ENCODE measurements at places on chromosomes 7 and 10.

GRCh38 chr10:73628405-73628804 is 12.9 kb downstream of the MYOZ1 start:
- no peak for DNase-seq

DNA sequence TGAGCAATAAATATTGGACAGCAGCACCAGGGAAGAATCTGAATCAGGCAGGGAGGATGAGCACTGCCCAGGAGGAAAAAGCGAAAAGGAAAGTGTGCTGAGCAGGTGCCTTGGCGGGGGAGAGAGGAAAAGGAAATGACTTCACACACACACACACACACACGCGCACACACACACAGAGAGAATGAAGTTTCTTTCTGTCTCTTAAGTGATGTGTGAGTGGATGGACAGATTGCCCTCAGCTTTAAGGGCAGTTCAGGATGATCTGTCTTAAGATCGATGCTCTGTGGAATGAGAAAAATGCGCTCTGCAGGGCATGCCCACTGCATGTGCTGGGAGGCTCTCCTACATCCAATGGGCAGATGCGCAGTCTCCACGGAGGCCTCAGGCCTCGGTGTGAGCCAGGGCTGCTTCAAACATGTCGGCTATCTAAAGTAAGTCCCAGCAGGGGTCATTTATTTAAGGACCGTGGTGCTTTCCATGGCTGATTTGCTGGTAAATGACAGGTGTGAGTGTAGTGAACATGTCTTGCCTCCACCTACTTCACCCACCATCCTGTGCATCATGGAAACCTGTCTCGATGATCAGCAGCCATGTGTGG is 2.5 kb upstream of the ACBD5 start:
- DNase-seq, result peak; percentile 65

DNA sequence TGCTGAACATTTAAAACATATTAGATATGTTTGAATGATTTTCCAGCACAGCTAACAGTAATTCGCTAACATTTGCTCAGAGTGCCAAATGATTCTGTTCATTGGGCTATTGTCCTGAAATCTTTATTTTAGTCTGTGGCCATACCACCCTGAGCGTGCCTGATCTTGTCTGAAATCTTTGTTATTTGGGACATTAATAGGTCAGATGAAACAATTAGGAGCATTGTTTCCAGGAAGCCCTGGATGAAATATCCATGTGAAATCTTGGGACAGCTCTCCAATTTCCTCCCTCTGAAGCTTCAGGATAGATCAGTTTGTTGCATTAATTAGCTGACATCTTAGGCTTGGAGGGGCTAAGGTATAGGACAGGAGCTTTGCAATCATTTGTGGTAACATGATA is 512.0 kb downstream of the KIF20B start:
- no peak for DNase-seq

DNA sequence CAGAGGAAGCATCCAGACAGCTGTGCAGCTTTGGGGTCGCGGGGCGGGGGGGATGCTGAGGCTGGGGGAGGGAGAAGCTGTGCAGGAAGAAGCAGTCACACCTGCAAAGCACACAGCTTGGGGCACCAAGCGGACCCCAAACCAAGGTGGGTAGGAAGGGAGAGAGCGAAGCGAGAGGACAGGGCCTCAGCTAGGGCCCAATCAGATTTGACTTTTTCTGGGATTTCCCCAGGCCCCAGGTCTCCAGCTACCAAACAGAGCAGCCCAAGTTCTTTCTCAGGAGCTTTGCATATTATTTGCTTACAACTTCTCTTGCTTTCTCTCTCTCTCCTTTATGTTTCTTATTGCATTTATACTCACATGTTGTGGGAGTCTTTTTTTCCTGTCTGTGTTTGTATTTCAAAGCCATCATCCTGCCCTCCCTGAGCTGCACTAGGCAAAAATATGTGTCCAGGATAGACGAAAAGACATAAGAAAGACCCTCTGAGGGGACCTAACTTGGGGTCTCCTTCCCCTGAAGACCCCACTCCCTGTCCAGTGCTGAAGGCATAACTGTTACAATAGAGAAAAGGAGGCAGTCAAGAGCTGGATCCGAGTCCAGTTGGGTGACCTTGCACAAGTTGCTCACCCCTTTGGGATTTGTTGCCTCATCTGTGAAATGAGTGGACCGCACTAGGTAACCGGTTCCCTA is 50.6 kb upstream of the SMNDC1 start:
- no peak for DNase-seq

- no peak for DNase-seq
Observed at GRCh38 chr7:113000316-113001020, 86.2 kb downstream of the GPR85 start.

GRCh38 chr7:2307690-2308107 is 6.5 kb downstream of the SNX8 start:
- no peak for DNase-seq

DNA sequence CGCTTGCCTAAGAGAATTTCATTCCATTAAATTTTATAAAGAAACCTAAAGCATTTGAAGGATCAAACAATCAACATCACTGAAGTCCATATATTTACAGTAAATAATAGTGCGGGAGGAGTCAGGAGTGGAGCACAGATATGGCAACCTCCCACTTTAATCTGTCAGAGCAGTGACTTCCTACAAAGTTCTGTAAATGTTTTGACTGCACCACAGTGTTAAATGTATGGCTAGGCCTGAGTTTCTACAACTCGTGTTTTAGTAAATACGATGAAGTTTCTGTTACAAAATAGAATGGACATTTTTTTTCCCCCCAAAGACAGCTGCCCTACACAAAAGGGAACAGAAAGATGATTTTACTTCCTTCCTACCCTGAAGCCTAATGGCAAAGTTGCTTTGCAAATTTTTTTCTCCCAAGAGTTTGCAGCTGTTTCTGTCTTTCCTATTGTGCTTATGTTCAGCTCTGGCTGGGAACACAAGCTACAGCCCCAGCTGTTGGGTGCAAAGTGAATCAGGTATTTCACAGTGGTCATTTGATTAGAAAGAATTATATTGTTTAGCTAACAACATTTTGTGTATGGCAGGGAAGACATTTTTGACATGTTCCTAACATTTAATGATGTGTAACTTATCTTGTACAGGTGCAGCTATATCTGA is 62.1 kb downstream of the MET start:
- no peak for DNase-seq

GRCh38 chr7:108231221-108231620 is 101.1 kb upstream of the LAMB4 start:
- DNase-seq, result no peak

GRCh38 chr10:50310560-50311174 is 59.4 kb upstream of the ASAH2 start:
- DNase-seq, result peak; percentile 53

DNA sequence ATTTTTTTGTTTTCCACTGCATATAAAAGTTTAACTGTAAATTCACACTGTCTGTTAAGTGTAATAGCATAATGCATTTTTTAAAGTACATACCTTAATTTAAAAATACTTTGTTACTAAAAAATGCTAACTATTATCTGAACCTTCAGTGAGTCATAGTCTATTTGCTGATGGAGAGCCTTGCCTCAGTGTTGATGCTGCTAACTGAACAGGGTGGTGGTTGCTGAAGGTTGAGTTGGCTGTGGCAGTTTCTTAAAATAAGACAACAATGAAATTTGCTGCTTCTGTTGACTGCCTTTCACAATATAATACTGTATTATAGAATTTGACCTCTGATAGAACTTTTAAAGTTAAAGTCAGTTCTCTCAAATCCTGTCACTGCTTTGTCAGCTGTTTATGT is 72.3 kb upstream of the GATAD1 start:
- no peak for DNase-seq

GRCh38 chr10:70668454-70668970 is 3.8 kb upstream of the ADAMTS14 start:
- no peak for DNase-seq

DNA sequence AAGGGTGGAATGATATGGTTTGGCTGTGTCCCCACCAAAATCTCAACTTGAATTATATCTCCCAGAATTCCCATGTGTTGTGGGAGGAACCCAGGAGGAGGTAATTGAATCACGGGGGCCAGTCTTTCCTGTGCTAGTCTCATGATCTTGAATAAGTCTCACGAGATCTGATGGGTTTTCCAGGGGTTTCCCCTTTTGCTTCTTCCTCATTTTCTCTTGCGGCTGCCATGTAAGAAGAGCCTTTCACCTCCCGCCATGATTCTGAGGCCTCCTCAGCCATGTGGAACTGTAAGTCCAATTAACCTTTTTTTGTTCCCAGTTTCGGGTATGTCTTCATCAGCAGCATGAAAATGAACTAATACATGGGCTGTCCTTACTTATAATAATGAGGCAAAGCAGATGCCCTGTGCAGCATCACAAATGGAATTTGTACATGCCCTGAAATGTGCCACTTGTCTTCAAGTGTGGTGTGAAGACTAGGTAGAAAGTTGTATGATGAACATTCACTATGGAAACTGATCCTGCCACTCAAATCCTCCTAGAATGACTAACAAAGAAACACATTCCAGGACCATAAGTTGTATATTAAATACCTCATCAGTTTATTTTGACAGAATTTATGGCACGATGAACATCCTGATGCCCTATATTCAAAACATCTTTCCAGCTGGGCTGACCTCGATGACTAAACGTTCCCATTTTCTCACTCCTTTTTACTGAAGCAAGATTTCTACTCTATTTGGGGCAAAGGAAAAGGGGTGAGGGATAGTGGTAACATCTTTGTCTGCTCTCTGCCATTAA is 122.8 kb upstream of the CTTNBP2 start:
- no peak for DNase-seq

DNA sequence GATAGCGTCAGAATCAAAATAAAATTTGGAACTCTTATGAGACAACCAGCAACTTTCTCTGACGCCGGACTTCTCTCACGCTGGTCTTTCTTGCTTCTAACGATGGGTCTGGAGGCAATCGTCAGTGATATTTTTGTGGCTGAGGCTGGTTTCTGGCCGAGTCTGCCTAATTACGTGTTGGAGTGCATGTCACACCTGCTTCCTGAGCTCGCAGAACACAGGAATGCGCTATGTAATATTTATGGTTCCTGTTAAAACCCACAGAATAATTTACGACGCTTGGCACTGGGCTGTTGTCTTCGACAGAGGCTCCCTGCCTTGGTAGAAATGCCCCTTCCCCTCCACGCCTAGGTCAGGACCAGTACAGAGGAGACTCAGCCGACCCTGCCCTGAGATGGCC is 64.9 kb downstream of the NPTX2 start:
- no peak for DNase-seq

- no peak for DNase-seq
Observed at GRCh38 chr10:26837139-26837538, 23.6 kb downstream of the ABI1 start.

GRCh38 chr7:132453826-132454225 is 122.4 kb downstream of the PLXNA4 start:
- no peak for DNase-seq

GRCh38 chr10:131546086-131546810 is 234.7 kb upstream of the TCERG1L start:
- no peak for DNase-seq

DNA sequence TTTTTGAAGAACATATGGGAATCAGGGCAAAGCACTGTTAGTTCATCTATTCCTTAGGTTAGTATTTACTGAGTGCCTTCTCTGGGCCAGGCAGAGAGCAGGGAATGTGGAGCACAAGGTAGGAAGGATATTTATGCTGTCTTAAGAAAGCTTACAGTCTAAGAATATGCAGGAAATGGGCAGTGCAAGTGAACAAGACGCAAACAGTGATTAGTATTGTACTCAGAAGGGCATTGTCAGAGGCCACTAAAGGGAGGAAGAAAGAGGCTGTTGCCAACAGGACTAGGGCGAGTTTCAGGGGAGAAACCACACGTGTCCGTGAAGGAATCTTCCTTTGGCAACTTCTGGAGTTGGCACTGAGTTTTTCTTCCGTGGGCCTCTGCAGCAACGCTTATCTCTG is 552.8 kb upstream of the COBL start:
- no peak for DNase-seq

DNA sequence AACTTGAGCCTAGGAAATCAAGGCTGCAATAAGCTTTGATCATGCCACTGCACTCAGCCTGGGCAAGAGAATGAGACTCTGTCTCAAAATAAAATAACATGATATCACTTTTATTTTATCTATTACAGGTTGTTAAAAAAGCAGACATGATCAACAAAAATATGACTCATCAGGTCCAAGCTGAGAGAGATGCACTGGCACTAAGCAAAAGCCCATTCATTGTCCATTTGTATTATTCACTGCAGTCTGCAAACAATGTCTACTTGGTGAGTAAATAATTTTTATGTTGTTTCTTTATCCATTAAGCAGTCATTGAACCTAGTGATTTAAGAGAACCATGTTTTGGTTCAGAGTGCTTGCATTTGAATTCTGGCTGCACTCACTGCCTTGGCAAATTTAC is 3.3 kb downstream of the MASTL start:
- no peak for DNase-seq

DNA sequence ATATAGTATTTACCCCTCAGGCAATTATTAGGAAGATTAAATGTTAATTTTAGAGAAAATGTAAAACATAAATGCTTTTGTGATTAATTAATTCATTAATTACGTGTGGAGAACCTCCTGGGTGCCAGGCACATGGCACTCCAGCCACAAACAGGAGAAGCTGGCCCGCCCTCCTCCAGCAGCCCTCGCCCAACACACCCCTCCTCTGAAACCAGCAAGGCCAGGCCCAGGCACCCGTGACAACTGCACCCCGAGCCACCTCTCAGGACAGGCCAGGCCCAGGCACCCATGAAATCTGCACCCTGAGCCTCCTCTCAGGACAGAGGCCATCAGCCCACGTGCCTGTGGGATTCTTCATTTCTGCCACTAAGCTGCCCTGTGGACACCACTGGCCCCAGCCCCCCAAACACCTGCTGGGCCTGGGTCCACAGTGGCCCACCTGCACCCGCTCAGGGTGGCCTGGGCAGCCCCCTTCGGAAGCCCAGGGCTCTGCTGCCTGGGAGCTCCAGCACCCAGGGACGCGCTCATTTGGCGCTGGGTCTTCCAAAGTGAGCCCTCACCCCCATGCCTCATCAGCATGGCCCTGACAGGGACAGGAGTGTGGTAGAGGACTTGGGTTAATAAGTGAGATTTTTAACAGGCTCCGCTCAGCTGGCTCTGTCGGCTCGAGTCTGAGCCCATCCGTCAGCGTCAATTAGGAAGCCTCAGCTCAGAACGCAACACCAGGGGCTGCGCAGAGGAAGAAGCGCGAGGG is 482.1 kb downstream of the DNAJB6 start:
- DNase-seq, result no peak

DNA sequence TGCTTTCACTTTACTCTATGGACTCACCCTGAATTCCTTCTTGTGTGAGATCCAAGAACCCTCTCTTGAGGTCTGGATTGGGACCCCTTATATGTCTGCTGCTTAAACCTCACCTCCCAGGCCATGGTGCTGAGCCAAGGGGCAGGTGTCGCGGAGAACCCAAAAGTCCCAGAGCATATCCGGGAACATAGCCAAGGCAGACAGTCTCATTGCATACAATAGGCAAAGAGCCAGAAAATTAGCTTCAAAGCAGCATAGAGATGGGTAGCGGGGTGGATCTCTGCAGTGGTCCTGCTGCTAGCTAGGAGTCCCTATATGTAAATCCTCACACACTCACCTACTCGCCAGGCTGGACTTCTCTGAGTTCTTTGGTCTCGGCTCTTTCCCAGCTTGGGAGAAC is 5.5 kb downstream of the CCL24 start:
- DNase-seq, result no peak

GRCh38 chr7:23662124-23662983 is 17.6 kb upstream of the FAM221A start:
- no peak for DNase-seq
